ENCODE measurements at places on chromosomes 4 and X.

- no peak for DNase-seq
Observed at GRCh38 chr4:184269879-184270430, 52.3 kb upstream of the ENPP6 start.

DNA sequence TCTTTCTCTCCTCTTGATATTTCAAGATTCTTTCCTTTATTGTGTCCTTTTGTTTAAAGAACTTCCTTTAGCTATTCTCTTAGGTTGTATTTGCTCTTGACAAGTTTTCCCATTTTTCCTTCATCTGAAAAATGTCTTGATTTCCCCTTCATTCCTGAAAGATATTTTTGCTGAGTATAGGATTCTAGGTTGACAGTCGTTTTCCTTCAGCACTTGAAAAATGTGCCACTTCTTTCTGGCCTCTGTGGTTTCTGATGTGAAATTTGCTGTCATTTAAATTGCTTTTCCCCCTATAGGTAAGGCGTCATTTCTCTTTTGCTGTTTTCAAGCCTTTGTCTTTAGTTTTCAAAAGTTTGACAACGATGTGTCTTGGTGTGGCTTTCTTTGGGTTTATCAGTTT lies 23.3 kb upstream of the LAMTOR3 start:
- no peak for DNase-seq

DNA sequence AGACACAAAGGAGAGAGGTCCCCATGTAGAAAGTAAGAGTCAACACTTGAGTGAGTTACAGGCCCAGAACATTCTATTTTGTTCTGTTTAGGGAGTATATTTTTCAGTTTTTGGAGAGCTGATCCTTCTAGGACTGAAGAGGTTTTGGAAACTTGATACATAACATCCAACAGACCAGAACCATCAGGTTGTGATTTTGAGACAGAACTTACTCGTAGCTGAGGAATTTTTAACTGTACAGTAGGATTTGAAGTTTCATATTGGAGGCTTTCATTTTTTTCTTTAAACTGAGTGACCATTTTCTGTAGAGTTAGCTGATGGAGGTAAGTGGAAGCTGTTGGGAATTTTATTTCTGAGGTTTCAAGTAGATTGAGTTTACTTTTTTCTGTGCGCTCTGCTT lies 73.3 kb downstream of the NCAPG start:
- no peak for DNase-seq

DNA sequence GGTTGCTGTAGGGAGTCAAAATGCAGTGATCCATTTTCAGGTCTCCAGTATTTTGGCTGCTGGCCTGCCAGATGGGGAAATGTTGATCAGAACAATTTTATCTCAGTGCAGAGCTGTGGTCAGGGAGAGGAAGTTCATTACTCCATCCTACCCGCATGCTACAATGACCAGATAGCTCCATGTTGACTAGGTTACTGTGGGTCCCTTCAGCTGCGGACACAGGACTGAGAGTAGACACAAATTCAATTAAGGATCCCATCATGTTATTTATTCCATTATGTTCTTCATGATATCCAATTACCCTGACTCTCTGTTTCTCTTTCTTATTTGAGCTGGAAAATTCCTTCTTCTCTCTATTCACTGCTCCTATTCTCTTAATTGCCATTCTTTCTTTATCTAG lies 16.3 kb downstream of the SYNPO2 start:
- DNase-seq: no peak

DNA sequence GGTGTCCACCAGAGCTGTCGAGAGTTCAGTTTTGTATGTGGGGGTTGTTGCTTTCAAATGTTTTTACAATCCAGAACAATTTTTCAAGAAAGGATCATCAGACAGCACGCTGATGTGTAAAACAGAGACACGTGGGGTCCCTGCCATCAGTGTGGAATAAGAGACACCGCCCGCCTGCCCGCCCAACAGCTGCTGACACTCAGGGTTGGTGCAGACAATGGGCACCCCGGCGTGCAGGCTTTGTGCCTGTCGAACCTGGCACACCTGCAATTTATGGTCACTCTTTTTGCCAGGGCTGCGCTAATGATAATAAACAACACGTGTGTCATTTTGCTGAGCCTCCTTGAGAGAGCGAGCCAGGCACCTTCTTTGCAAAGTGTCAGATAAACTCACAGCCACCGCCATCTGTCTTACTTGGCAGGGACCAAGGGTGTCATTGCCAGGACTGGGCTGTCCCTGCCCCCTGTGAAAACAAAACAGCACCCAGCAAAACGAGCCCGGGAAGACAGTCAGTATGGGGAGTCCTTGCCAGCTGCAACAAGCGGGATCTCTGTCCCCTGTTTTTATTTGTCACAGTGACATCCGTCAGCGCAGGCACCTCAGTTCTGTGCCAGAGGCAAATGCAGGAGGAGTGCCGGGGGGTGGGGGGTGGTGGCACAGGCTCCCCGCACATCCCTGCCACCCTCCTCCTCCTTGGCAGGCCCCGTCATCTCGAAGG lies 69.1 kb downstream of the PSAPL1 start:
- no peak for DNase-seq

DNA sequence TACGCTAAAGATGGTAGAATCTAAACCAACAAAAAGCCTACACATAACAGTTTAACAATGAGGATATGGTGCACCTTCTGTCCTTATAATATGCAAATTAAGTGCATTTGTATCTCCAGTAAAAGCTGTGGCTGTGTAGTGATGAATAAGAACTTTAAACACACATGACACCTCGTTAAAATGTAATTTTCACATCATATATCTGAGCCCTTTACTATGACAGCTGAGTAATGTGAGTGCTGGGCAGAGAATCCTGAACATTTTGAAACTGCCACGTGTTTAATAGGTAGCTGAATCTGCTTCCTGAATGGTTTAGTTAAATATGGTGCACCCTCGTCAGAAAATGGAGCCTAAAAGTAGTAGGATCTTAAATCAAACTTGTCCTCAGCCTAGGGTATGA lies 540.8 kb downstream of the ADGRL3 start:
- no peak for DNase-seq

All from activated CD4-positive, alpha-beta T cell treated with anti-CD3 and anti-CD28 coated beads for 1 hour (primary cell).